KBM-7 (cell line): ENCODE measurements at places on chromosomes 16 and 17.
A peak's percentile ranks its signal among the peaks of the same experiment; 100 is the strongest.

- no peak for DNase-seq
Observed at GRCh38 chr16:51592001-51592501, 441.0 kb upstream of the SALL1 start.

- DNase-seq, result no peak
Observed at GRCh38 chr17:83174362-83175118, 95.1 kb downstream of the METRNL start.

- no peak for DNase-seq
Observed at GRCh38 chr16:89893642-89894548, 20.5 kb downstream of the TCF25 start.

- DNase-seq, result no peak
Observed at GRCh38 chr16:61540216-61540615, 496.0 kb downstream of the CDH8 start.

DNA sequence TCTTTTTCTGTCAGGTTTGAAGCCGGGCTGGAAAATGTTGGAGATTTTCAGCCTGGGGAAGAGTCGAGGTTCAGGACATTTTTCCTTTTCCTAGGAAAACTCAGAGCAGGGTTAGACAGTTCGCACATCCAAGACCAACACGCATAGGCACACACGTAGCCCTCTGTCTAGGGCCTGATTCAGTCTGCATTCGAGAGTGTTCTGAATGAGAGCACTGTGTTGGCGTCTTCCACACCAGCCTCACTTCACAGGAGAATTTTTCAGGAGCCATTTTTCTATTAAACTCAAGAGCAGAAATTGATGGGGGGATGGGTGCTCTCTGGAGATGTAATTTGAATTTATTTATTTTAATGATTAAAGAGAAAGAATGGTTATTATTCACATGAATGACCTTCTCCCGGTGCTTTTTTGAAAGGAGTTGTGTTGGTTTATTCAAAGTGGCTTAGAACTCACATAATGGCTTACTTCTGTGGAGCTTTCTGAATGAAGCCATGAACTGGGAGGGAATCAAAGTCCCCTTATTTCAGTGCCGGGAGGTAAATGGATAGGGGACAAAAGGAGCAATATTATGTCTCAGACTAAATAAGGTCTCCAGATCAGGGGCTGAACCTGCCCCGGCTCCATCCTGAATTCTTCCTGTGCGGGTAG is 194.3 kb downstream of the CCDC182 start:
- no peak for DNase-seq

DNA sequence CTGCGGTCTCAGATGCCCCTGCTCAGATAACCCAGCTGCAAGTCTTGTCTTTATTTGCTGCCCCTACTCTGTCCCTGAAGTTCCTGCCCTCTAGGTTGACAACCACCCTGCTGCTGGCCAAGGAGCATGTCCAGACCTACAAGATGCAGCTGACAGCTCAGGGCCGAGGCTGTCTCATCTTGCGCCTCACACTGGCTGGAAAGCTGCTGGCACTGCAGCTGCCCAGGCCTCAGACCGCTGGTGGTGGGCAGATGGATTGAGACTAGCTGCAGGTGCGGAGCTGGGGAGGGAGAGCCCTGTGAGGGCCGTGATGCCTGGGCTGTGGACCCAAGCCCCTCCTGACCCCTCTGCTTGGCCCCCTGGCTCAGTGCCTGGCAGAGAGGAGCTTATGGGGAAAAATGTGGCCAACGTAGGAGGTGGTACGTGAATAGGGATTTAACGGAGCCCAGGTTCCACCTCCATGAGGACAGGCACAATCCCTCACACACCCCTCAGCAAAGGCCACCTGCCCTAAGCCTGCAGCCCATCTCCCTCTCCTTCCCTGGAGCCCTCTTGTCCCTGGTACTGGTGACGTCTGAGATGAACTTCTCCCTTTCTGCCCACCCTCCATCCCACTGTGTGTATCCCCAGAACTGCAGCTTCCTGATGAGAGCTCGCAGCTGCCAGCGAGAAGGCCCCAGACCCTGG is 8.3 kb upstream of the GALK1 start:
- DNase-seq, result no peak

- DNase-seq, result no peak
Observed at GRCh38 chr17:30929081-30929633, 7.4 kb downstream of the ADAP2 start.

GRCh38 chr16:81790830-81791435 is 11.8 kb downstream of the PLCG2 start:
- no peak for DNase-seq

- no peak for DNase-seq
Observed at GRCh38 chr16:13519871-13520270, 400.1 kb upstream of the ERCC4 start.

- no peak for DNase-seq
Observed at GRCh38 chr17:37838276-37838675, 85.9 kb upstream of the TBC1D3K start.

DNA sequence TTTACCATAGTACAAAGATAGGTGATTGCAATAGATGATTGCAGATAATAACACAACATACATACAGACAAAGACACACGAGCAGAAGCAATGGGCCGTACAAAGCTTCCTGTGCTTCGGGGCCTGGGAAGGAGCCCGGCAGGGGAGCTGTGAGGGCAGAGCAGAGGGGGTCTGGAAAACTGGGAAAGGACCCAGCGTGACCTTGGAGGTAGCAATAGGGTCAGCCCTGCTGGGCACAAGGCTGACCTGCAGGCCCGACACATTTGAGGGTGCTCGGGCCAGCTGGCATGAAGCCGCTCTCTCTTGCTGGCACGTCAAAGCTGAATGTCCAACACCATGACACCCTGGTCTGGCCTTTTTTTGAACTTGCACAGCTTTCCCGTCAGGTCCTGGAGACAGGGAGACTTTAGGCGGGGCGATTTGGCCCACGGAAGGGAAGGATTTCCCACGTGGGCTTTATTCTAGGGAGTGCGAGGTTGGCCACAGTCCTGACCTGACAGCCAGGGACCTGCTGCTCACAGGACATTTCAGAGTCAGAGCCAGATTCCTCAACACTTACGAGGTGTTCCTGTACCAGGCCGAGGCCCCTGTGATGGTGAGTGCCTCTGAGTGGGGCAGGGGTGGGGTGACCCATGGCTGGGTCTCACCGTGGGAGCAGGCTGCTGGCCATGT is 83.2 kb downstream of the NTN1 start:
- DNase-seq, result no peak

GRCh38 chr16:3046641-3047386 is 453 bp downstream of the MMP25 start:
- DNase-seq, result no peak

DNA sequence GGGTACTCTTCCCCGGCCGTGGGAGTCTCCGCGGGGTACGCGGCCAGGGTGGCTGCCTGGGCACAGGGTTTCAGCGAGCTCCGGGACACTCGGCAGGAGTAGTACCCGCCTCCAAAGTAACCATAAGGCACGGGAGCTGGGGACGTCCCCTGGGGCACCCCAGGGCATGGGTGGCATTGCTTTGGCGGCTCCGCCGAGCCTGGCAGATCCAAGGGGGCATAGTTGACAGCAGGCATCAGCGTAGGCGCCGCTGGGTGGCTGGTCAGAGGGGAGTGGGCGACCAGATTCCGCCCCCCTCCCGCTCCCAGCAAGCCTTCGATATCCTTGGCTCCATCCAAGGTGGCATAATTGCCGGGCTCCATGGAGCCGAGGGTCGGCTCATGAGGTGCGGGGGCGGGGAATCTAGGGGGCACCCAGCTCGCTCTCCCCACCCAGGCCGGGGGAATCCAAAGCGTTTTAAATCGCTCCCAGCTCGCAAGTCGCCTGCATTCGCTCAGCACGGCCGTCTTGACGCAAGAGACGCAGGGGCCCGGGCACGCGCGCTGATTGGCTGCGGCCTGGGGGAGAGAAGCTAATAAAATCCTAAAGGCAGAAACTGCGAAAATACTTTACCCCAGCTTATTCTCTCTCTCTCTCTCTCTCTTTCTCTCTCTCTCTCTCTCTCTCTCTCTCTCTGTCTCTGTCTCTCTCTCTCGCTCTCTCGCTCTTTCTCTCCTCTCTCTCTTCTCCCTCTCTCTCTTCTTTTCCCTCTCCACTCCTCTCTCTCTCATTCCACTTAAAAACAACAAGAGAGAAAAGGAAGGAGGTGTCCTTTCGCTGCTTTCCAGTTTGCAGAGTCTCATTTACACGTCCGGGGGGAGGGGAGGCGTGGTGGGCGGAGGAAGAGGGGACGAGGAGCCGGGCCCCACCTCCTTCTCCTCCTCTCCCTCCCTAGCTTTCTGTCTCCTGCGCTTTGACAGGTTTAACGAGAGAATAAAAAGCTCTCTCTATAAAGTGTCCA is at the start of gene HOXB13:
HOXB13 (minus strand) TSS at position 519 of the 1,000 bp plus-strand sequence; CDS start at position 362, 157 bp downstream.
- DNase-seq, result no peak

GRCh38 chr16:89828870-89829629 is 775 bp downstream of the SPIRE2 start:
- no peak for DNase-seq

- no peak for DNase-seq
Observed at GRCh38 chr17:67194134-67194533, 50.9 kb downstream of the HELZ start.

GRCh38 chr17:6843241-6843880 is 11.8 kb upstream of the TEKT1 start:
- peak; percentile 54 for DNase-seq
